ENCODE measurements at places on chromosomes 7 and 10.

GRCh38 chr7:91064938-91065337 is 199.3 kb upstream of the FZD1 start:
- no peak for DNase-seq

- no peak for DNase-seq
Observed at GRCh38 chr7:101278461-101279292, 33.8 kb upstream of the FIS1 start.

DNA sequence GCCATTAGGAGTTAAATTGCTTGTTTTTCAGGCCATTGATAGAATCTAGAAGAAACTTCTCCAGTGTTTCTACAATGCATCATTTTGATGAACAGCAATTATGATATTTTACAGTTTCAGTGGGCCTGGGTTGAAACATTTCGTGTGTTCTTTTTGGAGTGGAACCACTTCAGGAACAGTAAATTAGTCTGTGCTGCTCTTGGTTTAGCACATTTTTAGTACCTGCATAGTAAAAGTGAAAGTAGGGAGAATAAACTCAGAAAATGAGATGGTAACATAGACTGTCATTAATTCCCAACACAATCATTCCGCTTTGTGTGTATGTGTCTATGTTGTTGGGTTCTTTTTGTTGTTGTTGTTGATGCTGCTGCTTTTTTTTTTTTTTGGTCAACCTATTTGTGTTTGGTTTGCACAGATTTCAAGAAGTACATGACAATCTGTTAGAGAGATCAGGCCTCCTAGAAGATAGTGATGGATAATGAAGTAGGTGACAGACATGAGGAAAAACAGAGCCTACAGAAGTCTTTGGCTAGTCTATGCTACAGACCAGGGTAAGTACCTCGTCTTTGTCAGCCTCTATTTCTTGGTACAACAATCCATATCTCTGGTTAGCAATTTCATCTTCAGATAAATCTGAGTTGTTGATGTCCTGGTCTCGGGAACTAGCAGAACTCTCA is 154.0 kb upstream of the TARP start:
- no peak for DNase-seq

DNA sequence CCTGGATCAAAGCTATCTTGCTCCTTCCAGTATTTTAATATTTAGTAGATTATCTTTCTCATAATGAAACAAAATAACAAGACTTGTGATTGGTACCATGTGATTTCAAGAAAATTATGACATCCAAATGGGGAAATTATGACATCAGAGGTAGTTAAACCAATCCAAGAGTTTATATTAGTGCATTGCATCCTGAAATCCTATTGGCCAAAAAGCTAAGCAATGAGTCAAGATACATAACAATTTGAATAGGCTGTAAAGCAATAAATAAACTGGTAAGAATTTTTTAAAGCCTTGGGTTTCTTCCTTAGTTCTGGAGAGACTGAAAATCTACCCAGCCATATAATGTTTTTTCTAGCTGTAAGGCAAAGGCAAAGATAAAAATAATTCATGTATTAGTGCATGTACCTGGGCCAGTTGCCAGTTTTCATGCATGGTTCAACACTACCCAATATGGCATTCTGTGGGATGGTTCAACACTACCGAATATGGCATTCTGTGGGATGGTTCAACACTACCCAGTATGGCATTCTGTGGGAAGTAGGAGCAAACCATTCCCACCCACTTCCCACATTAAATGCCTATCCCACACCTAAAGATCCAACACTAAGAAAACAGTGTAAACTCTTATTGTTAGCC is at the start of gene RNF148:
Gene RNF148 (minus strand): TSS at position 51 of the 639 bp plus-strand sequence. CDS start 172 bp downstream, outside the sequence.
- DNase-seq: no peak

DNA sequence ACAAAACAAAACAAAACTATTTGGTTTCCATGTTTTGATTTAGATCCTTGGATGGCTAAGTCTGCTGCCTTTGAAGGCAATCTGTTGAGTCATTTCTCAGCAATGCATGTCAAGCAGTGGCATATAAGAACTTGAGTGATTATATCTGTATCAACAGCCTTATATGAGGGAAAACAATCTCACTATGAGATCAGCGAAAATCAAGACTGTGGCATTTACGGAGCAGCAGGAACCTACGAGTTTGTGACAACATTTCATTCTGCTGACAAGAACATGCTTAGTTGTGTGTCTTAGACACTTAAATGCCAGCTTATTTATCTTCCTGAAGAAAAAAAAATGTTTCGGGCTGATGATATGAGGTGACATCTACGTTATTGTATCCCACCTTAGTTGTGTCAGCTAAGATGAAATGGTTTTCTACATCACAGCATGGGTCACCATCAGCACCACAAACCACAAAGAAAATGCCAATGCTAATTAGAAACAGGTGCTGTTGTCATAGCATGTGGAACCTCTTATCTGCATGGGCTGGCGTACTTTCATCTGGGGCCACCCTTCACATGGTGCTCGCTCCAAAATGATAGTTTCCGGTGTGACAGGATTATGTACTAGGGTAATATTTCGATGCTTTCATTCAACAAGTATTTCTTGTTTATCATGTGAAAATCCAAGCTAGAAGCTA is 1085.5 kb downstream of the SORCS1 start:
- no peak for DNase-seq

- DNase-seq: peak; percentile 78
Observed at GRCh38 chr7:5419539-5420066, 4.0 kb downstream of the TNRC18 start.

- no peak for DNase-seq
Observed at GRCh38 chr7:139775829-139776266, 1.9 kb downstream of the HIPK2 start.

GRCh38 chr7:135723411-135723810 is 4.6 kb downstream of the SLC13A4 start:
- DNase-seq: no peak

- peak; percentile 35 for DNase-seq
Observed at GRCh38 chr7:155993420-155994278, 181.4 kb upstream of the SHH start.

- DNase-seq: no peak
Observed at GRCh38 chr10:52257692-52258075, 56.4 kb upstream of the DKK1 start.

DNA sequence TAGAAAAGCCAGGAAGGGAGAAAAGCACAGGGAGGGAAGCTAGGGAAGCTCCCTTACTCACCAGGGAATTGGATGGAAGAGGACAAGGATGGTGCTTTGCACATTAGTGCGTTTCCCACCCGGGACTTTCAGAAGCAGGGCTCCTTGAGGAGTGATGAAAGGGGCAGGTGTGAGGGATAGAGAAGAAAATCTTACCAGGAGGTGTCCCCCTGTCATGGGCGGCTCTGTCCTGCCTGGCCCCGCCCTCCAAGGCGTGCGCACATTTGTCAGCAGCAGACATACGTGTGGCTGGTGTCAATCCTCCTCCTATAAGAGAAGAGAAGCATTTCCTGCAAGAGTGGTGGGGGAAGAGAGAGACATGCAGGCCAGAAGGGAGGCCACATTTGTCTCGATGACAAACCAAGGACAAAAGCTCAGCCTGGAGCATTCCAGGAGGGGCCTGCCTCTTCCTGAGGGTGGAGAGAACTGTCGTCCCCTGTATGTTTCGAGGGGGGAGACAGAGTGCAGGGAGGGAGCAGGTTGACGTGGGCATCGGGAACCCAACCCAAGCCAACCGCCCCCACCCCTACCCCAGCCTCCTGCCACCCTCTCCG is 47.4 kb upstream of the COMTD1 start:
- DNase-seq: no peak

- DNase-seq: no peak
Observed at GRCh38 chr10:3961082-3961481, 176.1 kb upstream of the KLF6 start.

GRCh38 chr10:84074521-84074920 is 64.8 kb upstream of the GHITM start:
- DNase-seq: no peak

DNA sequence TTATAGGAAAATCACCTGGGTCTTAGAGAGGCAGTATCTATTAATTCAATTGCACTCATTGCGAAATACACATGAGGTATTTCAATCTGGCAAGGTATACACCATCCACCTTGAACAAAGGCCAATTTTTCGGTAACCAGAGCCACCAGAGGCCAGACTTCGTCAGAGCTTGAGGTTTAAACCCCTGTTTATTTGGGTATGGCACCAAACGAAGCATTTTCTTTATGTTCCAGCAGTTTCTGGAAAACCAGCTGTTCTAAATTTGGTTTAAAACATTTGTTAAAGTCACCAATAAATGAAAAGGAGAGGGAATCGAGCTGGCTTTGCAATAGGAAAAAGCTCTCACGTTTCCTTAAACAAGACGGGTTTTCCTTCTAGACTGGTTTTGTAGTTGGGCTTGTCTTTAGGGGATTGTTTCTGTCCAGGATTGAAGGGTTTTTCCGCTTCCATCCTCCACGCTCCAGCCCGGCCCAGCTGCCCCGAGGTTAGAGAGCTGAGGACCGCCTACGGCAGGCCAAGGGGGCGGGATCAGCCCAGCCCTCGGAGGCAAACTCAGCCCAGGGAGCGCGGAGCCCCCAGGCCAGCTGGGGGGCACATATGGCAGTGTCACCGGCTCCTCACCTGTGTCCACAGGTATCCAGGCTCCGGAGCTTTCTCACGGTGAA is 539.4 kb upstream of the MGMT start:
- DNase-seq: no peak

- peak; percentile 52 for DNase-seq
Observed at GRCh38 chr10:52644373-52645186, 128.0 kb downstream of the MBL2 start.

- DNase-seq: peak; percentile 46
Observed at GRCh38 chr10:78866731-78867554, 201.8 kb upstream of the ZMIZ1 start.

DNA sequence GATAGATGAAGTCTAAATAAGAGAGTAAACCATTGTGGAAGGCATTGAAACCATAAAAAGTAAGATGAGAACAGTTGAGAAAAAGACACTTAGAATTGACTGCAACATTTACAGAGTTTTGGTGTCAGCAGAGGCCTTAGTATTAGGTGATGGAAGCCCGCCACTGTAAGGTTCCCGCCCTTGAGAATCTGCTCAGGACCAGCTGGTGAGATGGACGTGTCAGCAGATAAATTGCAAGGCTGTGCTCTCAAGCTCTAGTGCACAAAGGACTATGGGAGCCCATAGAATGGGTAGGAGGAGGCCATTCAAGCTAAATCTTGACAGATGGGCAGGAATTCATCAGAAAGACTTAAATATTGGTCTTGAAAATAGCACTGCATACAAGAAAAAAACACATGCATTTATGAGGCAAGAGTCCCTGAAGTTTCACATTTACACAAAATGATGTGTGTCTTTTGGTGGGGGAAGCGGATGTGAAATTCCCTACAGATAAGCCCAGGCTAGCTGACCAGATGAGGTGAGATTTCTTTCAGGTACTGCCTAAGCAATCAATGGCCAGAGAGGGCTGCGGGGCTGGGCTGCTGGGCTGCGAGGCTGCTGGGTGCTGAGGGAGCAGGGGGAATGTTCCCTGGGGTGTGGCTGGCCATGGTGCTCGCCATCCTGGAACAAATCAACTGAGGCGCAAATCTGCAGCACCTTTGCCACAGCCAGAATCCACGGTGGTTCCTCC is 42.5 kb downstream of the SYPL1 start:
- no peak for DNase-seq

DNA sequence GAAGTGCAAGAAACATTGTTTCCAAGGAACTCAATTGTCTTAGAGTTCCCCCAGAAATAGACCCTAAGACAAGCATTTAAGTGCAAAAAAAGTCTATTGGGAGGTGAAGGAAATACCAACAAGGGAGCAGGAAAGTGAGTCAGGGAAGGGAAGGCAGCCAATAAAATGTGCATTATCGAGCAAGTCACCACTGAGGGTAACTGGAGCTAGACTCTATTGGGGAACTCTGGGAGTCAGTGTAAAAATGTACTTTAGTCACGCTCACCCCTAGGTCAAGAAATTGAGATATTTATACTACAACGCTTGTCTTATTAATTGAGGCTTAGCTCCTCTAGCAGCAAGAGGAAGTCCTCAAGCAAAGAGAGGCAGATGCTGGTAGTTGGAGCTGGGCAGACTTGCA is 137.7 kb downstream of the RTKN2 start:
- no peak for DNase-seq

GRCh38 chr7:108009873-108010272 is 6.9 kb upstream of the LAMB1 start:
- no peak for DNase-seq

- no peak for DNase-seq
Observed at GRCh38 chr10:77297393-77297739, 340.2 kb downstream of the KCNMA1 start.

DNA sequence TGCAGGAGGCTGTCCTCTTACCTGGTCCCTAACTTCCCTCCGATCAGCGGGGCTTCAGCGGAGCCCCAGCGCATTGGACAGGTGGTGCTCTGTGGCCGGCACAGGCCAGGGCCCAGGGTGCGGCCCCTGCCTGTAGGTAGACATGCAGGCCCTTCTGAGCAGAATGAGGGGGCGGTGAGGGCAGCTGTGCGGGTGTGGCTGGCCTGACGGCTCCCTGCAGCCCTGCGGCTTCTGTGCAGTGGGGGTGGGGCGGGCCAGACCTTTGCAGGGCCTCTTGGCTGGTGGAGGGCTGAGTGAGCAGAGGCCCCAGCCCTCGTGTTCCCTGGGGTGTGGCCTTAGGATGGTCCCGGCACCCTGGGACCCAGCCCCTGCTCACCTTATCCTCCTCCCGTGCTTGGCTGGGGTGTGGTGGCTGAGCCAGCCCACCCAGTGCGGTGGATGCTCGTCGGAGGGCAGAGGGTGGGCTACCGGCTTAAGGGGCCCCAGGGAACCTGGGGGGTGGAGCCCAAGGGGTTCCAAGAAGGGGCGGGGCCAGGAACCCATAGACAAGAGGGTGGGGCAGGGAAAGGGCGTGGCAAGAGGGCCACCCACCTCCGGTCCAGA is 175.2 kb upstream of the TNRC18 start:
- DNase-seq: no peak

DNA sequence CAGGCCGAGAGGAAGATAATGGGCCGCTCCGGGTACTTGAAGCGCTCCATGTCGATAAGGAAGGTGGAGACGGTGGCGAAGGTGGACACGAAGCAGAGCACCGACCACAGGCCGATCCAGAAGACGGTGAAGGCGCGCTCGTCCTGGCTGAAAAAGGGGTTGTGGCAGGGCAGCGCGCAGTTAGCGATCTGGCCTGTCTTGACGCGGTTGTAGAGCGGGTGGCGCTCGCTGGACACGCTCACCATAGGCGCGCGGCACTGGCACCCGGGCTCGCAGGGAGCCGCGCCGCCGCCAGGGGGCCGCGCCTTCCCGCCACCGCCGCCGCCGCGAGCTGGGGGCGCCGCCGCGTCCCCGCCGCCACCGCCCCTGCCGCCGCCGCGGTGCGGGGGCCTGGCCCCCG is 1.6 kb downstream of the FZD8 start:
- peak; percentile 82 for DNase-seq

- DNase-seq: peak; percentile 66
Observed at GRCh38 chr7:122304319-122304975, at the start of gene FEZF1. TSS of gene FEZF1 (minus strand) at chr7:122304750. CDS start at chr7:122304437, 313 bp downstream.

GRCh38 chr7:130369110-130369711 is 11.1 kb upstream of the CPA1 start:
- DNase-seq: no peak

DNA sequence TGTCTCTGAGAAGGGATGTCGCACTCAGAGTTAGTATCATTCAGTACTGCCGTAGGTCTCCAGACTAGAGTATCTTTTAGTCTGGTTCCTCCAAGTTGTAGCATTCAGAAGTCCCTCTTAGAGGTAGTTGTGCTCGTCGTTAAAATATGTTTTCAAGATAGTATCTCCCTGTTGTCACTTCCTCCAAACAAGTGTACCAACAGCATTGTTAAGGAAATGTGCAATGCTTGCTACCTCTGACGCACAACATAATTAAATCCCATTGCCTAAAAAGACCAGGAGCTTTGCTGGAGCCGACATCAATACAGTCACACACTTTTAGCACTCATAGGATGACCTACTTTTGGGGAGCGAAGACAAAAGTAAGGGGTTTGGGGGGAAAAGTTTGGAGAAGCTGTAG is 80.0 kb upstream of the STK17A start:
- no peak for DNase-seq
